ENCODE measurements at places on chromosomes 5 and 9.

- no peak for DNase-seq
Measured at GRCh38 chr5:137622850-137623249, 113.0 kb downstream of the KLHL3 start.

GRCh38 chr9:111350556-111350955, 20.5 kb upstream of the OR2K2 start:
- no peak for DNase-seq

DNA sequence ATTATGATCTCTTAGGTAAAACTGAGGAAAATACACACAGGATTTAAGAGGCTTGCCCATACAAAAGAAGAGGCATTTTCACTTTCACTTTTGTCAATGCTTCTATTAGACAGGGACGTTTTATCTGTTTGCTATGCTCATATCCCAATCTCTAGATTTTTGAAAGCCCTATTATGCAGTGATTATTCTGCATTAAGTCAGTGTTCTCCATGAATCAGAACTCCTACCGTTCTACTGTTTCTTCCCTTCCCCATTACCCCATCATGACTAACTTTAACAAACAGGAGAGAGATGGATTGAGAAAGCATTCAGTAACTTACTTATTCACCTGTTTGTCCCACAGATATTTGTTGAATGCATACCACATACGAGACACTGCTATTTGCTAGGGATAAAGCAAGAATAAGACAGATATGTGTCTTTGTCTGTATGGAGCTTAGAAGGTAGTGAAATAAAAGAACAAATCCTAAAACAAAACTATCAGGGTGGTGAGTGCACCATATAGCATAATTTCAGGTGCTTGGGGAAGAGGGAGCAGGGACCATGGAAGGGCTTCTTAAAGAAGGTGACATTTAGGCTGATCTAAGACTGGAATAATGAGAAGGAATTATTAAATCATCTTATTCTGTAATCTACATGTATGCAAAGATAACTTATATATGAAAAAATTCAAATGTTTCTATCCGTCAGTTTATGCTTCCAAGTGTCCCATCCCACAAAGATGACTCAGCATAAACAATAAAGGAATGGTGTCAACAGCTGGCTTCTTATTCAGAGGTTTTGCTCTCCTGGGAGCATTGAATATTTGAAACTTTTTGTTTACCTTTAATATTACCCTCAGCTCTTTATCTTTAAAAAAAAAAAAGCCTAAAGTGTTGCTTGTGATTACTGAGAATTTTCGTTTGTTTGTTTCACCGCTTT, 328.1 kb downstream of the HINT1 start:
- DNase-seq = no peak

DNA sequence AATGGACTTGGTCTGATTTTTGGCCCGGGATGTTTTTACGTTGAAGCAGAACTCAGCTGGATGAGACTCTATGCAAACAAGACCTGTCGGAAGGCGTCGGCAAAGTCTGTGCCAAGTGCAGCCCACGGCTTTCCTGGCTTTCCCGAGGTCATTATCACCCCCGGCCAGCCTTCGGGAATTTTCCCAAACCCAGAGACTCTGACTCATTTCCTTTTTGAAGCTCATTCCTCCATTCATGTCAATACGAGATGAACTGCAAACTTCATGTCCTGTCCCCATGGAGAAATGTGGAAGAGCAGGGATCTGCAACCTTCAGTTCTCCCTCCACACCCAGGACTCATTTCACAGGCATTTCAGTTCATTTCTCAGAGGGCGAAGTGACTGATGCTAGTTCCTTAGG, 95.3 kb downstream of the IRX2 start:
- no peak for DNase-seq

DNA sequence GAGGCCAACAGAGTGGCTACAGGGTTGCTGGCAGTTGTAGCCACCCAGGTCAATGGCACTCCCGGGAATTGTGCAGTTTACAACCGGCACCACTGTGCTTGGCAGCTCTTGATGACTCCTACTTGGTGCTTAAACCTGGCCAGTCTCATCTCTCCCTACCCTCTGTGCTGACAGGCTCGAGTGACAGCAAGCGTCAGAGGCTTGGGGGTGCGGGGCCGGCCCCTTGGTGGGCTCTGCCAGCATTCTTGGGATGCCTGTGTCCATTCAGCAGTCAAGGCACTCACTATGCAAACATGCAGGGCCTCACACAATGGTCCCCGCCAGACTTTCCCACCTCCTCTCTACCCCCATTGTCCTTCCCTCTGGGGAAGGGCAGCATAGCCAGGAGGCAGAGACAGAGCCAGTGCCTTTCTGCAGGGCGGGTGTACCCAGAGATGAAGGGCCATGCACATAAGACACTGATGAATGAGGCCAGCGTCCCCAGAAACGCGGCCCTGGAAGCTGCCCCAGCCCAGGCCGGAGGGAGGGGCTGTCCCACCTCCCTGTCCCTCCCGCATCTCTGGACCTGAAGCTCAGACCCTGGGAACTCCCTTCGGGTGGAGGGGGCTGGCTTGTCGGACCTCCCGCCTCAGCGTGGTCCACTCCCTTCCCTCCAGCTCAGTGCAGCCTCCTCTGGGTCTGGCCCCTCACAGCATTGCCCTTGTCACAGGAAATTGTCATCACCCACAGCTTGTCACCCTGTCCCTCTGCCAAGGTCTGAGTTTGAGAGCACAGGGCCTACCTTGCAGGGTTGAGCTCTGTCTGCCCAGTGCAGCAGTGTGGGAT, 26.4 kb upstream of the NOTCH1 start:
- DNase-seq = peak; percentile 98

GRCh38 chr5:59130431-59130830, 547.6 kb downstream of the RAB3C start:
- no peak for DNase-seq

GRCh38 chr5:66826263-66826662, 230.1 kb downstream of the MAST4 start:
- no peak for DNase-seq

- DNase-seq = no peak
Measured at GRCh38 chr5:147072622-147073021, 162.2 kb upstream of the STK32A start.

DNA sequence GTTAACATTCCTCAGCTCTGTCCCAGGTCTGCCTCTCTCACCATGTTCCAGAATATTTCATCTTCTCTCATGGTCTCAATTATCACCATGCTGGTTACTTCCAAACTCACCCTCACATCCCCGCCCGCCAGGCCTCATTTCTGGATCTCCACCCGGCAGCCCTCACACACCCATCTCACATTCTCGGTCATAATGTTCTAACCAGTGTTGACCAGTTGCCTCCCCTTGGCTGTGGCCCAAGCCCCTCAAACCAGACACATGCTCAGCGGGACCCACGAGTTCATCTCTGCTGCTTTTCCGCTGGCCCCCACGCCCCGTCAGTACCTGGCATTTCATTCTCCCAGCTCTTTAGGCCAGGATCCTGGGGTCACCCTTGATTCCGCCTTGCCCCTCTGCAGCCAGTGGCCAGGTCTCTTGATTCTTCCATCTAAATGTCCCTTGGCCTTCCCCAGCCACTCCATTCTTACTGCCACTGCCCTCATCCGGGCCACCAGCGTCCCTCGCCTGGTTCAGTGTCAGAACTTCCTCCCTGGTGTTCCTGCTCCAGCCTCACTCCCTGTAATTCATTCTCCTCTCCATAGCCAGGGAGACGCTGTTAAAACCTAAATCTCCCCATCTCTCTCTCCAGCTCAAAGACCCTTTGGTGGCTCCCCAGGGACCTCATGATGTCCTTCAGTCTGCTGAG, 141.7 kb downstream of the MVB12B start:
- no peak for DNase-seq

DNA sequence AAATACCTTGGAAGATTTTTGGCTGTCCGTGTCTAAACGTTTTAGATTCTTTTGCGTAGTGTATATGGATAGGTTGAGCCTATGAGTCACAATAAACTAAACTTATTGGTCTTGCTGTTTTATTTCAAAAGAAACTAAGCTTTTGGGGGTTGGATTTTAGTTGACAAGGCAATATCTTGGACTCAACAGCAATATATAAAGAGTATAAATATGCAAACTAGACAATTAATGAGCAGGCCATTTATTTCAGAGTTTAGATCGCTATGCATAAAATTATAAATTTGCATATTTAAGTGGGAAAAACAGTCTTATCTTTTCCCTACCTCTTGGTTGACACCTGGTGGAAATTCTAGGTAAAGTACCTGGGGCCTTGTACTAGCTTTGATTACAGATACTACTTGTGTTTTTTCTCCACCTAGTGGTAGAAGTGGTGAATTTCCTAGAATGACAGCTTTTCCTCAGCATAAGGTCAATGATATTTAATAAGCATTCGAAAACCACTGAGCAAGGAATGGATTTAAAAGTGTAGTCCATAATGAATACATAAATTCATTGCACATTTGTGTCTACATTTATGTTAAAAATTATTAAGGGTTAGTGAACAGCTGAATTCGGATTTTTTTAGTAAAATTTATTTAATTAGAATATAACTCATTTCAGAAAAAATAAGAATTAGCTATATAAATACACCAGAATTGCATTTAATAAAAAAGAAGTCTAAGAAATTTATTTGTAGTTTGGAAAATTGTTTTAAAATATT, 1.7 kb upstream of the ARRDC3 start:
- DNase-seq = peak; percentile 69

DNA sequence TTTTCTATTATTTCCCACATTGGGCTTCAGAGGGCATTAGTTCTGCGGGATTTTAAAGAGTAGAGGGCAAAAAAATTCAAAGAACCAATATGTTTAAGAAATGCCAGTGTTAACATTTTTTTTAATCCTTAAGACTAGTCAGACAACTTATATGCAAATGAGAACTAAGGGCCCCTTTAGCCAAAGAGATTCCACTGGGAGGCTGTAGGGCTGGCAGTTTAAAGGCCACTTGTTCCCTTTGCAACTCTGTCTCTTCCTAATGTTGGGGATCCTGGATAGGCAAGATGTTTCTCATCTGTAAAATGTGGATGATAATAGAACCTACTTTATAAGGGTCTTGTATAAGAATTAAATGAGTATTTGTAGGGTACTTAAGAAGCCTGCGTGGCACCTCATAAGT, 1395.9 kb downstream of the PTPRD start:
- DNase-seq = peak; percentile 3

- no peak for DNase-seq
Measured at GRCh38 chr5:149240354-149240998, 31.2 kb upstream of the AFAP1L1 start.
